ENCODE measurements at places on chromosomes 5 and 9. TPM values are rescaled to one million over a fixed set of nuclear protein-coding genes. Genes with fewer than 3 reads are reported as not detected.

The PKD2L2 gene
- total RNA-seq: 0.21 TPM

The PGM5 gene
- total RNA-seq: 206 TPM

The RETREG1 gene
- 13.4 TPM for total RNA-seq

The PCA3 gene
- 0.26 TPM for total RNA-seq

The HSD17B3 gene
- not detected for total RNA-seq

The PDLIM4 gene
- 17.4 TPM for total RNA-seq

The ZFP37 gene
- total RNA-seq: 12.7 TPM

The ARHGEF37 gene
- 5.6 TPM for total RNA-seq

The PTPRD gene
- 210 TPM for total RNA-seq

The OSTF1 gene
- 32.7 TPM for total RNA-seq

The MPDZ gene
- 96.8 TPM for total RNA-seq

The PSAT1 gene
- 9.4 TPM for total RNA-seq

The NUDT12 gene
- 32.1 TPM for total RNA-seq

The CTXN3 gene
- total RNA-seq: 1.1 TPM

The RNF183 gene
- total RNA-seq: 0.26 TPM

The SPINK14 gene
- not detected for total RNA-seq

The AFAP1L1 gene
- total RNA-seq: 27.9 TPM

The FST gene
- total RNA-seq: 19.7 TPM

The GMCL2 gene
- total RNA-seq: 0.16 TPM

The AK6 gene
- total RNA-seq: 42.0 TPM

The DMRT3 gene
- total RNA-seq: not detected

The HK3 gene
- 0.74 TPM for total RNA-seq

The LAMC3 gene
- 12.2 TPM for total RNA-seq

The GAS1 gene
- total RNA-seq: 52.8 TPM

The TXNDC8 gene
- not detected for total RNA-seq

The HSPA4 gene
- 79.2 TPM for total RNA-seq

The G3BP1 gene
- 128 TPM for total RNA-seq

The GDNF gene
- 1.5 TPM for total RNA-seq

The SLC6A18 gene
- not detected for total RNA-seq

The ABO gene
- 1.4 TPM for total RNA-seq

Measured in urinary bladder (tissue), 4 donors.